Activated CD4-positive, CD25-positive, alpha-beta regulatory T cell treated with anti-CD3 and anti-CD28 coated beads, Interleukin-2, amount 50 U/mL, for 16 hours (primary cell): ENCODE measurements at places on chromosomes 3 and 15.

DNA sequence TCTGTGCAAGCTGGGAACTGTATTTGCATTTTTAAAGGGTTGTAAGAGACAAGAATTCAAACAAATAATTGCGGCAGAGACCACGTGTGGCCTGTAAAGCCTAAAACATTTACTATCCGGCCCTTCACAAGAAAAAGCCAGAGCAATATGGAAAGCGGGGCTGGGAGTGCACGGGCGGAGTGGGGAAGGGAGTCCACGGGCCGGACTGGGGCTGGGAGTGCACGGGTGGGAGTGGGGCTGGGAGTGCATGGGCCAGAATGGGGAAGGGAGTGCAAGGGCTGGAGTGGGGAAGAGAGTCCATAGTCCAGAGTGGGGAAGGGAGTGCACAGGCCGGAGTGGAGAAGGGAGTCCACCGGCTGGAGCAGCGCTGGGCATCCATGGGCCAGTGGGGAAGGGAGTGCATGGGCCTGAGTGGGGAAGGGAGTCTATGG, 41.2 kb downstream of the KLF15 start:
- DNase-seq: no peak

DNA sequence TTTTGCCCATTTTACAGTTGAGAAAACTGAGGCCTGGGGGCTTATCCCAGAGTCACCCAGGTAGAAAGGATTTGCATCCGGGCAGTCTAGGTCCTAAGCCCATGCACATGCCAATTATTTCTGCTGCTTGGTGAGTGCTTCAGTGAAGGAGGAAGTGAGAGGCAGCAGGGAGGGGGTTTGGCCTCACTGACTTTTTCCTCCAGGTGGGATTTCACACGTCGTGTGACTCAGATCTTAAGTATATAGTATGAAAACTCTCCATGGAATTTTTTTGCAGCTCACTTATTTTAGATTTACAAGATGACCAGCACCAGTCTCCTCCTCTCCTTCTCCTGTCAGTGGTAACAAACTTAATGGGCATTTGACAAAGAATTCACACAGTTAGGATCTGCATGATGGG, 4.6 kb downstream of the ITGA11 start:
- DNase-seq: no peak

DNA sequence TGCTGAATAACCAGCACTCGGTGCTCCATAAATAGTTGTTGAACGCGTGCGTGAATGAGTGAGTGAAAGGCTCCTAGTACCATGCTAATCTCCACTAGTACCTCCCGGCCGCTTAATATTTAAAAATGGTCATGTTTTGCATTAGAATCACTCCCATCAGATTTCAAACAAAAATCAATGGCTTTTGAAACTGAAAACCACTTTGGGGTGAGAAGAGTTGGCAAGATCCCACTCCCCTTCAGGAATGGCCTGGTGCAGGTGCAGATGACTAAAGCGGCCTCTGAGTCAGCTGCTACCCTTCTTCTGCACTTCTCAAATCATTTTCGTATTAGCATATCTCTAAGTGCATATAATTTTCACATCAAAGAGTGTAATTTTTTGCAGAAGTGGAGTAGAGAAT, 425.3 kb upstream of the PROK2 start:
- no peak for DNase-seq

DNA sequence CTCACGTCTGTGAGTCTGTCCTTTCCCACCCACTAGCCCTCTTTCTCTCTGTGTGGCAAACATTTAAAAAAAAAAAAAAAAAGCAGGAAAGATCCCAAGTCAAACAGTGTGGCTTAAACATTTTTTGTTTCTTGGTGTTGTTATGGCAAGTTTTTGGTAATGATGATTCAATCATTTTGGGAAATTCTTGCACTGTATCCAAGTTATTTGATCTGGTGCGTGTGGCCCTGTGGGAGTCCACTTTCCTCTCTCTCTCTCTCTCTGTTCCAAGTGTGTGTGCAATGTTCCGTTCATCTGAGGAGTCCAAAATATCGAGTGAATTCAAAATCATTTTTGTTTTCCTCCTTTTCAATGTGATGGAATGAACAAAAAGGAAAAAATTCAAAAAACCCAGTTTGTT, 97.7 kb downstream of the GAP43 start:
- no peak for DNase-seq

GRCh38 chr3:151016478-151016795, 43.9 kb upstream of the CLRN1 start:
- DNase-seq: no peak

GRCh38 chr15:38508647-38509046, 54.7 kb downstream of the FAM98B start:
- no peak for DNase-seq

- no peak for DNase-seq
These were observed 40.0 kb upstream of the SCAANT1 start for GRCh38 chr3:63952248-63952594.

DNA sequence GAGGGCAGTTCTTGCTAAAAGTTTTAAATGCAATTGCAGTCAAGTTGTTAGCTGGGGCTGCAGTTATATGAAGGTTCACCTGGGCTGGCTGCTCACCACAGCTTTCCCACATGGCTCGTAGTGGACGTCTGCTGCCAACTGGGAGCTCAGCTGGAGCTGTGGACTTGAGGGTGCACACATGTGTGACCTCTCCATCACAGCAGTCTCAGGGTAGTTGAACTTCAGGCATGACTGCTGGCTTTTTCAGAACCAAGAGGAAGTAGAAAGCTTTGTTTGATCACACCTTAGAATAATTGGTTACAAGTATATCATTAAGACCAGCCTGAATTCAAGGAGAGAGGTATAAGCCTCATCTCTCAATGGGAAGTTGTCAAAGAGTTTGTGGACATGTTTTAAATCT, 74.1 kb downstream of the CHL1 start:
- no peak for DNase-seq

GRCh38 chr3:153052096-153052460, 109.9 kb upstream of the RAP2B start:
- no peak for DNase-seq

DNA sequence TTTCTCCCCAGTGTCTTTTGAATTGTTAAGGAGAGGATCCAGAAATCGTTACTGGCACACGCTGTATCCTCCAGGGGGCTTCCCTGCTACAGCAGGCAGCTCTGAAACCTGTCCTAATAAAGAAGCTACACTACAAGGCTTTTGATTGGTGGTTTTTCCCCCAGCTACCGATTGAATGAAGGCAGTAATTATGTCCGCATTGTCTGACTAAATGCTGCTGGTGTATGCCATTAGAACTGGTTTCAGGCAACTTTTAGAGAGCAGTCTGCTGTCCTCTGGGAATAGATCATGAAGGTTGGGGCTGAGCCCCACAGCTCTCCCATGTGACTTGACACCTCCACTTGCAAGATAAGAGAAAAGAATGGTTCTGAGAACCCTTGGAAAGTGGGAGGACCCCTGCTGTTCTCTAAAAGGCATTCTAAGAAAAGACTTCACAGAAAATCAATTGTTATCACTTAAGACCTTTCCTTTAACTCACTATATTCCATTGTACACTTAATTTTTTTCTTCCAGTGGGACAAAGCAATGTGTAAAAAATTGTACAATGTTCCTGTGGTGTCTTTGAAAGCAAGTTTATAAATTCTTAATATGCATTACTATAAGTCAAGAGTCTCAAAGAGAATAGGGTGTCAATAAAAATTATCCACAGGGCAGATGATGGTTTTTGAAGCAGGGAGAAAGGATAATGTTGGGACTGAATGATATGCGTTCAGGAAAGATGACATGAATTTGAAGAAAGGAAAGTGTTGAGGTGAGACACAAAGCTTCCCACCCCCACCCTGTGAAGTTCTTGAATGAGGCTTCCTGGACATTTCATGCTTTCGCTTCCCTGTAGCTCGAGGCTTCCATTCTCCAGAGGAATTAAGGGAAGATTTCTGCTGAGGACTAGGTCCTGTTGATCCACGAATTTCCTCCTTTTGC, 53.0 kb upstream of the DAZL start:
- DNase-seq: no peak

DNA sequence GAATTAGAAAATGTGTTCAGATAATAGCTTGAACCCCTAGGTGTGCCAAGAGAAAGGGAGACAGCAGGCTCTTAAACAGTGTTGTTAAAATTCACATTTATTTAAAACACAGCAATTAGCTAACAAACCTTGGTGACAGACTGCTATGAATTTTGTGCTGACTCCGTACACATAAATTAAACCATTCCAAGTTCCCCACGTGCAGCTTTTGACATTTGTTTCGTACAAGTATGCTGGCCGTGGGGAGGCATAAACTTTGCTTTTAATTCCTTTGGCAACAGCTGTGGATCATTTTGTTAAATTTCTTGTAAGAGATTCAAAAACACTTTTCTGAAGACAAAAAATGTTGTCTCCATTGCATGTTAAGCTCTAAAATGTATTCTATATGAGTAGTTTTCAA, 465.3 kb downstream of the FGF12 start:
- DNase-seq: no peak

DNA sequence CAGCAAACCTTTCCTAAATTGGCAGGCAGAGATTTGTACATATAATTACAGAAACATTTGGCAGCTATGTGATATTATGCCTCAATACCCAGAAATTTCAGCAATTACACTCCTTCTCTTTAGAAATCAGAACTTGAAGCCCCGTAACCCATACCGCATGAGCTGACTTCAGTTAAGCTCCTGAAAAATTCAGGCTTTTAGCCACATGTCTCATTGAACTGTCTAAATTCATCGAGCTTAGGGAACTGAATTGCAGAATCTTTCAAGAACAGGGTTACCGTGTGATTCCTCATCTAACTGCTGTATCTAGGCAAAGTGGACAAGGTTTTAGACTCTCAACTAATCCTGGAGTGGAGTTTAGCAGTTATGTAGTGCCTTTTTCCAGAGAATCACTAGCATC, 333.0 kb downstream of the EPHA3 start:
- DNase-seq: no peak

DNA sequence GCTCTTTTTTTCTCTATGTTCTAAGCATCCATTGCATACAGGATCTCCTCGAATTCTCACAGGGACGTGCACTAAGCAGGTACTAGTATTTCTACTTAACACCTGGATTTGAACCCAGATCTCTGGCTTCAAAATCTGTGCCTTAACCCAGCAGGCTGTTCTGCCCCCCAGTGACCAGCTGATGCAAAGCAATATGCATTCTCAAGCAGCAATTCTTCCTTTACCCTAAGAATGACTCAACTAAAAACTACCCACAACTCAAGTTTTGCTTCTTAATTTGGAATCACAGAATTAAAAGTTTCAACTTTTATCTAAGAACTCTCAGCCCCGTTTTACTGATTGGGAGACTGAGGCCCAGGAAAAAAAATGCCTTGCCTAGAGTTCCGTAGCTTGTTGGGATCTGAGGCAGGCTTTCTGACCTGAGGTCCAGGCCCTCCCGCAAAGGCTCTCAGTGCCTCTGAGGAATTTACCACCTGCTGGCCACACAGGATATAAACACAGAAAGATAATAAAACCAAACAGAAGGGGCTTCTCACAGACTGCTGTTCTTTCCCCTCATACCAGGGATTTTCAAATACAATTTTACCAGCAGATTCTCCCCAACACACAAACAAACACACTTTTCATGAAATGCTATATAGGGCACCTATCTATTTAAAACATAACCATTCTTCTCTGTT, 115.4 kb upstream of the RAD18 start:
- DNase-seq: no peak
